ENCODE measurements at places on chromosomes 3 and 15.

DNA sequence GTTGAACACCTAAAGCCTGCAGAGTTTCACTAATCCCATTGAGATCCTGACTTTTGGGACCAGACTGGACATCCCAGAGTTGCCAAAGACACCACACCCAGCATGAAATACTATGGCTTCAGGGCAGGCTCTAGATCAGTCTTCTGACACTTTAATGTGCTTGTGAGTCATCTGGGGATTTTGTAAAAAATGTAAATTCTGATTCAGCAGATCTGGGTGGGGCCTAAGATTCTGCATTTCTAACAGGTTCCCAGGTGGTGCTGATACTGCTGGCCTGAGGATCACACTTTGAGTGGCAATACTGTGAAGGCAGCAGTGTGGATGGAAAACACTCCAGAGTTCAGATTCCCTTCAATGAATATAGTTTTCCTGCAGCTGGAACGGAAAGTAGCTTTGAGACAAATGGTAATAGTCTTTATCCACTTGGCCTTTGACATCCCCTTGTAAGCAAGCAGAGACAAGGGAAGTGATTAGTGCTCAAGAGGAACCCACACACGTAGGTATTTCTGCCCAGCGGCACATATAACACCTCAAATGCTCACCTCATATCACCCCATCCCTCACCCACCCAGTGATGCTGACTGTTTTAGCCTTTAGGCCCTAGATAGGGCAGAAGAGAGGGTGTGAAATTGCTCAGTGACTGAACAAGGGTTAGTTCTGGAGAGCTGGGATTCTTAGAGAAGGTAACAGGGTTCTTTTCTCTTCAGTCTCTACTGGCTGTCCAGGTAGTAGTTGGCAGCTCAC lies 51.5 kb upstream of the GSK3B start:
- DNase-seq, result no peak

GRCh38 chr3:40582401-40583027 lies 57.8 kb downstream of the ZNF621 start:
- no peak for DNase-seq

DNA sequence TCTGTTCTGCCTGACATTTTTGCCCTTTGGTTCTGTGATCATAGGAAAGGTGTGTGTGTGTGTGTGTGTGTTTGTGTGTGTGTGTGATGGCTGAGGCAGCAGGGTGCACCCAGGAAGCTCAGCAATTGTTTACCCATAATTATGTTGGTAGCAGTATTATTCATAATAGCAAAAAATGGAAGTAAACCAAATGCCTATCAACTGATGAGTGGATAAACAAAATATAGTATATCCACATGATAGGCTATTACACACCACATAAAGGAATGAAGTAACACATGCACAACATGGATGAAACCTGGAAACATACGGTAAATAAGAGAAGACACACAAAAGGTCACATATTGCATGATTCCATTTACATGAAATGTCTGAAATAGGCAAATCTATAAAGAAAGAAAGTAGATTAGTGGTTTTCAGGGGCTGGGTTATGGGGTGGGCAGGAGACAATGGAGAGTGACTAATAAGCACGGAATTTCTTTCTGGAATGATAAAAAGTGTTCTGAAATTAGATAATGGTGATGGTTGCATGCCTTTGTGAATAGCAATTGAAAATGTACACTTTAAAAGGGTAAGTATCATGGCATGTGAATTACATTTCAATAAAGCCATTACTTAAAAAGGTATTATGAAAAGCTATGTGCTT lies 167.2 kb downstream of the POLR2M start:
- DNase-seq, result no peak

- no peak for DNase-seq
Observed at GRCh38 chr15:58103482-58103881, 34.7 kb upstream of the AQP9 start.

GRCh38 chr15:98177966-98178592 lies 217.6 kb downstream of the ARRDC4 start:
- DNase-seq, result no peak

DNA sequence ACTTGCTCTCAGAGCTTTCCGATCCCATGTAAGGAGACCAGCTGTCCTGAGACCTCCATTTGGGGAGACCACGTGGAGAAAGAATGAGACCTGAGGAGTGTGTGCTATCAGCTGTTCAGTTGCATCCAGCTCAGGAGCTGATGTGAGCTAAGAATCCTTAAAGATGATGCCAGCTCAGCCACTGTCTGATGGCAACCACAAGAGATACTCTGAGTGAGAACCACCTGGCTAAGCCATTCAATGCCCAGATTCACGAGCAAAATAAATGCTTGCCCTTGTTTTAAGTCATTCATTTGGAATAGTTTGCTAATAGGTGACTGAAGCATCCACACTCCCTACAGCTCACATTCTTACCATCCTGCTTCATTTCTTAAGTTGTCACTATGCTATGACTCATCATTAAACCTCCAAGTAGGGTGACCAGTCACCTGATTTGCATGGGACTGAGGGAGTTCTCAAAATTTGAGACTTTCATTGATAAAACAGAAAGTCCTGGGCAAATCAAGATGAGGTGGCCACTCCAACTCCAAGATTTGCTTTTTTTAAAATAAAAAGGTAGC lies 56.4 kb downstream of the SPTSSB start:
- DNase-seq, result no peak

DNA sequence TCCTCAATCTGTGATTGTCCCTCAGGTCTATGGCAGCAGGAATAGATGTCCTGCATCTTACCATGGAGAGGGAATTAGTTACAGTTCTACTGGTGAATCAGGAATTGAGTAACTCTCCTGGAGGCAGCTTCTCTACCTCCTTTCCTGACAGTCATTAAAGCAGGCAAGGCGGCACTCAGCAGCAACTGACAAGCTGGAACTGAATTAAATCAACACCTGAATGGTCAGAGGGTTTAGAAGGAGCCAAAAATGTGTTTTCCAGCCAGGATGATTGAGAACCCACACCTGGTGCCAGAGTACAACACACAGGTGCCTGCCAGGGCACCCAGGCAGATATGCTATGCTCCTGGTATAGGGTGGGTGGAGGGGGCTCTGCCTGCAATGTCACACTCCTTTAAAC lies 43.1 kb upstream of the TIPARP start:
- no peak for DNase-seq

GRCh38 chr3:37308247-37308646 lies 133.9 kb upstream of the LRRFIP2 start:
- DNase-seq, result no peak

DNA sequence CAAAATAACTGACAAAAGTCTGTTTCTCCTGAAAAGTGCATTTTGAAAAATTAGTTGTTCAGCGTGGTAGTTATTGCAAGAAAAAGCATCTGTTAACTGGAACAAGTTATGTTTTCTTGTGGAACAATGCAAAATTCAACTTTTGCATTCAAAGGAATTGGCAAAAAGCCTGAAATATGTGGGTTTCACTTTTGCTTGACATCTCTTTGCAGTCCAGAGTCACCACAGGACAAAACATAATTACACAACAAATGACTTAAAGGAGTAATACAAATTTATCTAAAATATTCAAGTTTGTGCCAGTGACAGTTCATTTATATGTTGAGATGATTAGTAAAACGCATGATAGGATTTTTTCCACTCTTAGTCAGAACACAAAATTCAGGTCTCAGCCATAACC lies 96.3 kb upstream of the P2RY1 start:
- DNase-seq, result no peak

DNA sequence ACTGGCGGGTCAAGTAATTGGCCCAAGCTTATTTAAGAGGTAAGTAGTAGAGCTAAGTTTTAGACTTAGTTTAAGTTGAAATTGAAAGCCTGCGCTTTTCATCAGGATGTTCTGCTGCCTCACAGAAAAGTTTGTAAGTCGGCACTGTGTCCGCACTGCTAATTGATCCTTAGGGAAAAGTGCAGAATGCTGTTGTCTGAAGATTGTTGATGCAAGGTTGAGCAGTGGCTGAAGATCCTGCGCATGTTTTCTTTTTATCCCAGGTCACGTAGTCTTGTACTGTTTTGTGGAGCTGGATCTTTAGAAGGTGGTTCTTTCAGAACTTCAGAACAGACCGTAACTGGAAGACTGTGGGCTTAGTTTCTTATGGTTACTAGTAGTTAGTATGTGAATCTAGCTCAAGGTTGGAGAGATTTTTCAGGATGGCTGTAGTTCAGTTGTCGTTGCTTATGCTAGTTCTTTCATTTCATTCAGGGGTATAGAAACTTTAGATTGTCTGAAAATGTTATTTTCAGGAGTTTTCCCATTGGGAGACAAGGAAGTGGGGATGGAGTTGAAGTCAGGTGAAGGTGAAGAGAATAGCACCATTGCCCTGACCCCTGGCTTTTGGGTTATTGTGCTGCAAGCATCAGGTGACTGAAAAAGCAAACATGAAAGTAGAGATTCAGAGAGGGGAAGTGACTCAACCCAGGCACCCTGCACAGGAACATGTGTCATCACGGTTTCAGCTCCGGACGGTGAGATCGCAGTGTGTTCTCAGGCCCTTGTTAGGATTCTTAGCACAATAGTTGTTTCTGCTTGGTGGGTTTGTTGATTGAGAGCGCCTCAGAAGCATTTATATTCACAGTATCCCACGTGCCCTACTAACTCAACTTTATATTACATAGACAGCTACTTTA lies 32.8 kb downstream of the AKAP13 start:
- no peak for DNase-seq

- DNase-seq, result no peak
Observed at GRCh38 chr3:33377489-33377888, 62.7 kb downstream of the UBP1 start.

Measured in NCI-H1694 (cell line).